Effector memory CD8-positive, alpha-beta T cell (primary cell): ENCODE measurements at places on chromosomes 13 and 19.

DNA sequence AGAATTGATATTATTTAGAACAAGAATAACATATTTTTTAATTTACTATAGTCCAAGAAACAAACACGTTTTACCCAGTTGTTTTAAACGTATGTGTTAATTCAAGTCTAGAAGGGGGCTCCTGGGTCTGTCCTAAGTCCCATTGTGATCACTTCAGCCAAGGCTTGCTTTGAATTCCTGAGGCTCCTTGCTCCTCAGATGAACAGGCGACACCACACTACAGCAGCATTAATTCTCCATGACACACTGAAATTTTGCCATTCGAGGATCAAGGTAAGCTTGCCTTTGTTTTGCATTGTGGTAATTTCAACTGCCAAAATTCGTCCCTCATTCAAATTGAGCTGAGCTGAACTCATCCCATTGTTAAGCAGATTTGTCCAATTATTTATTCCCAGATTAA is 1442.6 kb downstream of the SLITRK5 start:
- H3K27ac ChIP-seq, result no peak overlapping the region
- H3K4me3 ChIP-seq, result no peak overlapping the region
- no peak for DNase-seq
- H3K36me3 ChIP-seq, result no peaks in the 10 kb centered on the region
- H3K4me1 ChIP-seq, result no peaks in the 10 kb centered on the region

DNA sequence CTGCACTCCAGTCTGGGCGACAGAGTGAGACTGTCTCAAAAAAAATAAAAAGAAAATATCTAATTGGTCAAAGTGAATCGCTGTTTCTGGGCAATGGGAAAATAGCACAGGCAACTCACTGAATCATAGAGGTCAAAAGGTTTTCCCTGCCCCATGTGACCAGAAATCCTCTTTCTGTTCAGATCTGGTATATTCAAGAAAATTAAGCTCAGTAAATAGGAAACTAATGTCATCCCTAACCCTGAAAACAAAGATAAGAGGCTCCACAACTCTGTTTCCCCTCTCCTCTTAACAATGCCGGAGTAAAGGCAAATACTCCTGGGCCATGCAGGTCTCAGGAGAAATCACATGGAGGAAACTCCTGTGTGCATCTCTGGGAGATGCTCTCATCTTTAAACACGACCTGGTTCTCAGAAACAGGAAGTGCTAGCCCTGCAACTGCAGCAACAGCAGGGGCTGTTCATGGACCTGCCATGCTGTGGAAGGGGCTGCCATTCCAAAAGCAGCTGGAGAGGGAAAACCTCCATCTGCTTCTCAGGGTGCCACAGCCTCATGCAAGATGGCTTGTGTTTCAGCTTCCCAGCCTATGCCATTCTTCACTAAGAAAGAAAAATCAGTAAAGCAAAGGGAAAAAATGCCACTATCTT is 47.5 kb upstream of the SLC7A9 start:
- H3K27ac ChIP-seq, result no peak overlapping the region
- H3K4me1 ChIP-seq, result no peaks in the 10 kb centered on the region
- no peaks in the 10 kb centered on the region for H3K27me3 ChIP-seq
- H3K36me3 ChIP-seq, result peaks cover 17% of the 10 kb centered on the region
- no peak overlapping the region for H3K4me3 ChIP-seq
- no peak for DNase-seq

GRCh38 chr13:31807090-31807541 is 67.8 kb downstream of the RXFP2 start:
- H3K27ac ChIP-seq, result peak overlapping the region; percentile 81
- DNase-seq, result peak; percentile 13
- H3K27me3 ChIP-seq, result no peaks in the 10 kb centered on the region
- no peaks in the 10 kb centered on the region for H3K36me3 ChIP-seq
- peaks cover 12% of the 10 kb centered on the region for H3K4me1 ChIP-seq
- peak overlapping the region; percentile 7 for H3K4me3 ChIP-seq

GRCh38 chr13:25473864-25474263 is 102.1 kb downstream of the ATP8A2 start:
- peaks cover 34% of the 10 kb centered on the region for H3K27me3 ChIP-seq
- peaks cover 3% of the 10 kb centered on the region for H3K4me1 ChIP-seq
- no peak overlapping the region for H3K27ac ChIP-seq
- H3K36me3 ChIP-seq, result no peaks in the 10 kb centered on the region

DNA sequence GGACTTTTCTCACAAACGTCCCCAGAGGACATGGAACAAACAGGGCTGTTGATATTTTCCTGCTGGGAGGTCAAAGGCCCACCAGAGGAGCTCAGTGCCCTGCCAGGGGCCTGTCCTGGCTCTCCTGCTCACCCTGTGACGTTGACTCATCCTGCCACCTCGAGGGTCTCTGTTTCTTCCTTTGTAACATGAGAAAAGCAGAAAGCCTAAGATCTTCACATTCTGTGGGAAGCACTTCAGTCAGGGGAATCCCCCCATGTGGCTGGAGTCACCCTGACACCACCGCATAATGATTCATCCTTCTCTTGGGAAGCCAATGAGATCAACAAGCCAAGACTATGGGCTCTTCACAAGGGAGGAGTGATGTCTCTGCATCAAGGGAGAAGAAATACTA is 147.9 kb downstream of the KATNAL1 start:
- peaks cover 3% of the 10 kb centered on the region for H3K36me3 ChIP-seq
- peak overlapping the region; percentile 92 for H3K27ac ChIP-seq
- peaks cover 37% of the 10 kb centered on the region for H3K4me1 ChIP-seq
- H3K27me3 ChIP-seq, result no peaks in the 10 kb centered on the region
- DNase-seq, result no peak
- H3K4me3 ChIP-seq, result peak overlapping the region; percentile 12

DNA sequence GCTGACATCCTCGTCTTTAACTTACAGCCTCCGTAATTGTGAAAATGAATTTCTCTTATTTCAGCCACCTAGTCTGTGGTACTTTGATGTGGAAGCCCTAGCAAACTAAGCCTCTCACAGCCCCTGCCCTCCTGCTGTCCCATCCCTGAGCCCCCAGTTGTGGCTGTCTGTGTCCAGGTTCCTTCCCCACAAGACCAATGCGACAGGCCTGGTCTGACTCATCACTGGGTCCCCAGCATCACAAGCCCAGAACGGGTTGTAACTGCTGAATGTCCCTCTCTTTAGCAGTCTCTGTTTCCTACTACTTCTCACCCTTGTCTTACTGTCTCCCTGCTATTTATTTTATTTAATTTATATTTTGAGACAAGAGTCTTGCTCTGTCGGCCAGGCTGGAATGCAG is 5.7 kb downstream of the POU2F2 start:
- peaks cover 54% of the 10 kb centered on the region for H3K4me1 ChIP-seq
- H3K27me3 ChIP-seq, result no peaks in the 10 kb centered on the region
- no peaks in the 10 kb centered on the region for H3K36me3 ChIP-seq
- H3K4me3 ChIP-seq, result no peak overlapping the region
- H3K27ac ChIP-seq, result peak overlapping the region; percentile 81

DNA sequence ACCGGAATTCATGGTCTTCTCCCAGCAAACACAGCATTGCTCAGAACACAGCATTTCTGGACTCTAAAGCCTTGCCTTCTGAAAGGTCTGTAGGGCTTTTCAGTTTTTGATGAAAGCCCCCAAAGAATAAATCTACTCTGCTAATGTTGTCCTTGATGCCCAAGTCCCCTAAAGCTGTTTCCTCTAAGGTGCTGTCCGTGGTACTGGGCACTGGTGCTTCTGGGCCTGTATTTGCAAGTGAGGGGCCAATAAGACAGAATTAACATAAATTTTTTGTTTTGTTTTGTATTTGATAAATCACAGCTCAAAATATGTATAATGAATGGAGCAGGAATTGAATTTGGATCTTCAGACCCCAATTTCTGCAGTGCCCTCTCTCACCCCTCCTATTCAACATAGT is 12.1 kb upstream of the LGALS13 start:
- no peak overlapping the region for H3K4me3 ChIP-seq
- DNase-seq, result no peak
- H3K27me3 ChIP-seq, result peaks cover 47% of the 10 kb centered on the region
- H3K36me3 ChIP-seq, result no peaks in the 10 kb centered on the region

DNA sequence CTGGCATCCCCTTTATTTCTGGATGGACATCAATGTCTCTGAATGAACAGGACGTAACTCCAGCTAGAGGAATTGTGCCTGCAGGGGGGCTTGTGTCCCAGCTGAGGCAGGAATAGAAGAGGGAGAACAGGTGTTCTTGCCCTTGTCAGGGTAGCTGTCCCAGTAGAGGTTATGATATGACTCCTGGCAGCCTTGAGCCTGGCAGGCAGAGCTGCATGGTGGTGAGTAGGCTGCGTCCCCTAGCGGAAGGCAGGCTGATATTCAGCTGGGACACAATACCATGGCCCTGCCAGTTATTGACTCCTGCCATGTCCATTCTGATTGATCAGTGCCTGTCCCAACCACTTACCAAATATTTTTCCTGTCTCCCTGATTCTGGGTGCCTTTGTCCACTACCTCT is 197.2 kb downstream of the RAP2A start:
- peaks cover 17% of the 10 kb centered on the region for H3K27me3 ChIP-seq
- no peaks in the 10 kb centered on the region for H3K4me1 ChIP-seq
- no peaks in the 10 kb centered on the region for H3K36me3 ChIP-seq
- no peak for DNase-seq
- no peak overlapping the region for H3K4me3 ChIP-seq

- no peak for DNase-seq
- peaks cover 17% of the 10 kb centered on the region for H3K4me1 ChIP-seq
- H3K27me3 ChIP-seq, result peaks cover 75% of the 10 kb centered on the region
- peak overlapping the region; percentile 71 for H3K27ac ChIP-seq
- H3K36me3 ChIP-seq, result peaks cover 13% of the 10 kb centered on the region
- H3K4me3 ChIP-seq, result peak overlapping the region; percentile 67
Observed at GRCh38 chr19:1747285-1748114, 5.8 kb upstream of the ONECUT3 start.

DNA sequence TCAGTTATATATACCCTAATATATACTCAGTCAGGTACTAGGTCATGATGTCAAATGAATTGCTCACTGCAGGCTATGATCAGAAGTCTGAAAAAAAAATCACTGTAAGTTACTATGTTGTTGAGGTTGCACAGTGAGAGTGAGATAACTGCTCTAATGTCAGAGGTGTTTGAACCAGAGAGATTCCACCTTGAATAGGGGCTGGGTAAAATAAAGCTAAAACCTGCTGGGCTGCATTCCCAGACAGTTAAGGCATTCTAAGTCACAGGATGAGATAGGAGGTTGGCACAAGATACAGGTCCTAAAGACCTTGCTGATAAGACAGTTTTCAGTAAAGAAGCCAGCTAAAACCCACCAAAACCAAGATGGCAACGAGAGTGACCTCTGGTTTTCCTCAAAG is 10.2 kb downstream of the EPSTI1 start:
- H3K4me1 ChIP-seq, result peaks cover 34% of the 10 kb centered on the region
- no peak overlapping the region for H3K27ac ChIP-seq
- H3K27me3 ChIP-seq, result no peaks in the 10 kb centered on the region
- DNase-seq, result no peak
- peaks cover 4% of the 10 kb centered on the region for H3K36me3 ChIP-seq
